Inflammatory macrophage treated with lipopolysaccharide for 4 hours (primary cell): ENCODE measurements at places on chromosomes 3 and 15.
A peak's percentile ranks its signal among the peaks of the same experiment; 100 is the strongest.

- DNase-seq, result peak; percentile 66
Measured at GRCh38 chr15:51737522-51738305, at the start of gene LYSMD2. Gene LYSMD2 (minus strand): TSS chr15:51737655. CDS start chr15:51737622, 33 bp downstream.

DNA sequence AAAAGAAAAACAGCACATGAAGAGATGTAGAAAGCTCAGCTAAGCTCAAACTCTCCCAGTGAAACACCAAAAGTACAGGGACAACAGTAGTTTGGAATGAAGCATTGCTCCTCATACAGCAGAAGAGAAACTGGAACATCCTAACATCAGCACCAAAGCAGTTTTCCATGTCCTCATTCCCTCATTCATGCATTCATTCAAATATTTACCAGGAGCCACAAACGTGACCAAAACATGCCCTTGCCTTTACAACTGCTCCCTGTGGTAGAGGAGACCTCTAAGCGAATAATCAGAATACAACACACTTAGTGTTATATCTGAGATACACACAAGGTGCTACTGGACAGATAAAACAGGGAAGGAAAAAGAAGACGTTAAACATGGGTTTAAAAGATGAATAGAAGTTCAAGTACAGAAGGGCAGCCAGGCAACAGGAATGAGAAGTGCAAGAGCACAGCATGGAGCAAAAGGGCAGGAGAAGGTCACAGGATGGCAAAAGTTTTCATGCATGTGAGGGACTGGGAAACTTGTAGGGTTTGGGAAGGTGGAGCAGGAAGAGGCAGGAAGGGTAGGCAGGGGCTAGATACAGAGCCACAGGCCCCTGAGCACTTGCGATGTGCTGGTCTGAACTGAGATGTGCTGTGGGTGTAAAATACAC lies 58.5 kb upstream of the LMCD1 start:
- no peak for DNase-seq

DNA sequence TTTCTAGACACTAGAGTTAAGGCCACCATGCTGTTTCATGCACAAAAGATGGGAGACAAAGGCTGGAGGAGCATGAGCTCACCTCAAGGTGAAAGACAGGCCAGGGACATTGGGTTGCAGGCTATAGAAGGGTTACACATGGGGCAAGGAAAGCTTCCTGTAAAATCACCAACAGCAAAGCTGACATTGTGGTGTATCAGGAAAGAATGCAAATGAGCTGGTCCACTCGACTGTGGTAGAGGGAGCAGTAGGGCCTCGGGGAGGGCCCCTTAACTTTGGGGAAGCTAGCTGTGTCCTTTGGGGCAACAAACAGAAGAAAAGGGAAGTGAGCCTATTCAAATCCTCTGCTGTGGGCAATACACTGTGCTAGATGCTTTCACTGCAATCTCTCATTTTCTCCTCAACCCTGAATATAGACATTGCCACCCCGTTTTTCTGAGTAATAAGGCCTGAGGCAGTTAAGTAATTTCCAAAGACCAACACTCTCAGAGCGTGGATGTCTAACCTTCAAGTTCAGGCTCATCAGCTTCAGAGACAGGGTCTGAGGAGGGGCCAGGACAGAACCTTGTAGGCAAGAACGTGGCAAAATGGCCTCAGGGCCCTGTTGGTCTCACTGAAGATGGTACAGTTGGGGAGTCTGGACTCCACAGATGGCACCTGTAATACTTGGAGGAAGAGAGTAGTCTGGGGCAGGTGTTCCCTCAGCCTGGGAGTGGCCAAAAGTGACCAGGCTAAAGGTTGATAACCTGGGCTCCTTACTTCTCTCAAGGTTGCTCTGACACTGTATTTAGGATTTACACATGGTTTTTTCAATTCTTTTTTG lies 24.1 kb downstream of the CX3CR1 start:
- DNase-seq, result peak; percentile 93

DNA sequence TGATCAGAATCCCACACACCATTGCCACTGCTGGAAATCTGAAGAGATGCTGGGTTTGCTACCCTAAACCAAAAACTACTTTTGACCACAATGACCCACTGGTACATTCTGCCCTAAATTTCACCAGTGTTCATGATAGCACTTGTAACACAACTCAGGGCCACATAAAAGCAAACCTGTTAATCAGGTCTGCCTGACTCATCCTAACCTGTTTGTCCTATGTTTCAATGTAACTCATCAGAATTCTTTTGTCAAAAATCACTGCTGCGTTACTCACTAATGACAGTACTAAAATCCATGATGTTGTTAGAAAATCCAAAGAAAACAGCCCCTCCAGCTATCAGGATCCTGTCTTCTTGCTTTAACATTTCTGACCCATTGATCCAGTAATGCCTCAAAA lies 55.6 kb upstream of the XCR1 start:
- DNase-seq, result no peak

GRCh38 chr3:156760333-156760732 lies 65.8 kb upstream of the LEKR1 start:
- peak; percentile 54 for DNase-seq

DNA sequence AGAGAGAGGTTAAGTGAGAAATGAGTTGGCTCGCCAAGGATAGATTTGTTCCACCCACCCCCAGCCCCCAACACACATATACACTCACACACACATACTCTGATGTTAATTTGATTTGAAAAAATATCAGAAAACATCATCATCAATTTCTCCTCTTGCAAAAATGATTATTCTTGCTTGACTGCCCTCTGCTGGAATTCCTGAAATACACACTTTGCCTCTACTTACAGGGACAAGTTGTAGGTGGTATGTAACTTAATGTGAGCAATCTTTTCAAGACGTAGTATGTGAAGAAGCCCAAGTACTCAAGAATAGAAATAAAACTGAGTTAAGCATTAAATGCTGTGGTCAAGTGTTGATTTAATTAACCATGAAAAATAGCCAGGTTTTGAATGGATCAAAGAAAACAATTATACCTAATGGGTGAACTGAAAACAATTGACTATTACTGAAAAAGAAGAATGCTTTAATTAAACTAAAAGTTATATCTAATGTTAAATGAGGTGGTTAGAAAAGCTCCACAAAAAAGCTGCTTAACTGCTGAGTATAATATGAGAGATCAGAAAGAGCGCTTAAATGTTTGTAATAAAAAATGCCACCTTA lies 46.6 kb upstream of the MDFIC2 start:
- DNase-seq, result peak; percentile 27
